ENCODE measurements at places on chromosomes 6 and 20.

DNA sequence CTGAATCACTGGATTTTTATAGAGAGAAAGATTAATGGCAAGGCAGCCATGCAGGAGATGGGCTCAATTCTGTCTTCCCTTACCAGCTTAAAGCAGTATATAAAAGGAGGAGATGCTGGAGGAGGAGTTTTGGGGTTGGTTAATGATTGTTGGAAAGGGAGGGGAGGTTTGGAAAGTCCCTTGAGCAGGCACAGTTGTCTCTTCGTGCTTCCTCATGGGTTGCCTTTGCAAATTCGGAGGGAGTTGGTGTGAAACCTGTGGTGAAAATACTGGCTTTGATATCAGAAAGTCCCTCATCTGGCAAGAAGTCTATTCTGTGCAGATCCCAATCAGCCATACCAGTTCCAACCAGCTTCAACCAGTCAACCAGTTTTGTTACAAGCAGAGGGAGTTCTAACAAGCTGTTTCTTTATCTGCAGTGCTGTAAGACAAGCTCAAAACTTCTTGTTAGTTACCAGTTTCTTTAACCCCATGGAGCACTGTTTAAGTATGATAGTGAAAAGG, 107.0 kb downstream of the HIVEP1 start:
- peaks cover 34% of the 10 kb centered on the region for H3K4me1 ChIP-seq
- peak overlapping the region; percentile 92 for H3K27ac ChIP-seq
- H3K4me3 ChIP-seq = peak overlapping the region; percentile 34
- DNase-seq = peak; percentile 97
- H3K36me3 ChIP-seq = peaks cover 22% of the 10 kb centered on the region

DNA sequence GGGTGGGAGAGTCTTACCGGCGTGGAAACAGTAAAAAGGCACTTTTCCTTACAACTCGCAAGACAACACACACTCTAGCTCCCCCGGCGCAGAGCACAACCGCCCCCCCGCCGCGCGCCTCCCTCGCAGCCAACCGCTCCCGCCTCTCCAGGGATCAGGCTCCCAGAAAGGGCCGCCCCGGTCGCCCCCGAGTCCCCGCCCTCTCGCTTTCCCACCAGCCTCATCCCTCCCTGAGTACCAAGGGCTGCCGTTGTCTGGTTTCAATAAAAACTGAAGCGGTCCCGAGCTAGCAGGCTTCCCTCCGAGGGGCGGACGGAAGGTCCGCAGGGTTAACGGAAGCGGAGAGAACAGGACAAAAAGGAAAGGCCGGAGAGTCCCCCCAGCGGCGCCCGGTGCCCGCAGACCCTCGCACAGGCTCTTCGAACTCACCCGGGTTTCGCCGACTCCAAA, 804 bp downstream of the ELOVL5 start:
- H3K27me3 ChIP-seq = no peaks in the 10 kb centered on the region
- peak overlapping the region; percentile 92 for H3K4me3 ChIP-seq
- H3K27ac ChIP-seq = peak overlapping the region; percentile 85
- H3K4me1 ChIP-seq = peaks cover 16% of the 10 kb centered on the region
- H3K36me3 ChIP-seq = no peaks in the 10 kb centered on the region

DNA sequence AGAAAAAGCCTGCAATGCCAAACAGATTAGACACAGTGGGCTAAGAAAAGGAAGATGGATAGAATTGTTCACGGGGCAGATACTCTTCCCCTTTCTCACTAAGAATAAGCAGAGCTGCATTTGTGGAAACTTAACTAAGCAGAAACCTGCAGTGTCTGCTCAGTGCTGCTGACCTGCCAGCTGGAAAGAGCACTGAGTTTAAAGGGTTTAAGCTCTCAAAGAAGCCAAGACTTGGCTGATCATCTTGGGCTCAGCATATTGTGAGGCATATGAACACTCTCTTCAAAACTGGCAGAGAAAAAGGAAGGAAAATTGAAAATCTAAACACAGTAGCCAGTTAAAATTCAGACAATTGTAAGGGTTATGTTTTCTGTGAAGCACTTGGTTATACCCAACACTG, 711.1 kb upstream of the EPHA7 start:
- H3K4me3 ChIP-seq = no peak overlapping the region
- no peaks in the 10 kb centered on the region for H3K4me1 ChIP-seq
- no peaks in the 10 kb centered on the region for H3K27me3 ChIP-seq

DNA sequence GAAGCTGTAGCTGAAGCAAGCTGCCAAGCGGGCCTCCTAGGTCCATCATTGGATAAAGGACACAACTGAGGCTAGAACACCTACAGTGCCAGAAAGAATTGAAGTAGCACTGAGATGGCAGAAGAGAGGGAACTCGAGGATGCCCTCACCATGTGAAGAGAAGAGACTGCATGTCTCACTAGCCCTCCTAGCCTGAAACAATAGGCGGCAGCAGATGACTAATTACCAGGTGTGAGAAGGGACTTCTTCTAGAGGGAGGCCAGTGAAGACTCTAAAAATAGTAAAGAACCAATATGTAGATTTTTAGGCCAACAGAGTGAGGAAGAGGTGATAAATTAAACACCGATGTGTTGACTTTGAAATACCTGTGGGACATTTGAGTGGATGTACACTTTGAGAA, 50.3 kb downstream of the LGSN start:
- H3K4me3 ChIP-seq = no peak overlapping the region
- H3K4me1 ChIP-seq = no peaks in the 10 kb centered on the region
- H3K36me3 ChIP-seq = no peaks in the 10 kb centered on the region
- no peak overlapping the region for H3K27ac ChIP-seq
- DNase-seq = no peak

DNA sequence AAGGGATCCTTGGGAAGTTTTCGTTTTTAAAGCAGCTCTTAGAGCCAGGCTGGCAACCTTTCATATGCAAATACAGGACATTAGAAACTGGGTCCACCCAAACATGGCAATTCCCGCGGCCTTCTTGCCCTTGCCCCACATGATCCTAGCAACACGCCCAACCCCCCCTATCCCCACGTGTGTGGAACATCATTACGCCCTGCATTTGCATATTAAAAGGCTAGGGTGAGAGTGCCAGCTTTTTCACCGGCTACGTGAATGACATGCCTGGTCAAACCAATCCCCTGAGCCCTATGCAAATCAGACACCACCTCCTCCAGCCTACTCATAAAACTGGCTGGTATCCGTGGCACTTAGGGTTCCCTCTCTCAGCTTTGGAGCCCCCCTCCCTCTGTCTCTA, 88.1 kb downstream of the TNFRSF21 start:
- H3K27ac ChIP-seq = no peak overlapping the region
- H3K4me3 ChIP-seq = no peak overlapping the region
- DNase-seq = no peak
- H3K27me3 ChIP-seq = no peaks in the 10 kb centered on the region
- H3K36me3 ChIP-seq = no peaks in the 10 kb centered on the region

GRCh38 chr6:154367839-154368695, 11.5 kb upstream of the IPCEF1 start:
- H3K4me1 ChIP-seq = no peaks in the 10 kb centered on the region
- H3K4me3 ChIP-seq = no peak overlapping the region
- 0 out of 2 replicates have a peak, but pooled peaks cover 4% of the 10 kb centered on the region for H3K27me3 ChIP-seq
- H3K27ac ChIP-seq = no peak overlapping the region
- DNase-seq = no peak

DNA sequence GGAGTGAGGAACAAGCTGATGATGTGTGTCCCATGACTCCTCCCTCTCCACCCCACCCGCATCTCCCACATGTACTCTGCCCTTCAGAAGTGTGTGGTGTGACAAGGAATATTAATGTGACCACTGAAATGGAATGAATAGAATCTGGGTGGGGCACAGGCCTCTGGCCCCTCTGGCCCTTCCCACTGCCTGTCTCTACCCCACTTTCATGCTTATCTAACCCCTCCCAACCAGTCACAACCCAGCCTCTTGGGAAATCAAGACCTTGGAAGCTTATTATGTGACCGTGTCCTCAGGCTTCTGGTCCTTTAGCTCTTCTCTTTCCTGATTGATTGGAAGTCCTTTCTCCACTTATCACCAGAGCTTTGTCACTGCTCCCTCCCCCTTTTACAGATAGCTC, 312.2 kb upstream of the SOX4 start:
- no peak for DNase-seq
- H3K27me3 ChIP-seq = no peaks in the 10 kb centered on the region
- H3K27ac ChIP-seq = no peak overlapping the region
- H3K4me3 ChIP-seq = no peak overlapping the region

DNA sequence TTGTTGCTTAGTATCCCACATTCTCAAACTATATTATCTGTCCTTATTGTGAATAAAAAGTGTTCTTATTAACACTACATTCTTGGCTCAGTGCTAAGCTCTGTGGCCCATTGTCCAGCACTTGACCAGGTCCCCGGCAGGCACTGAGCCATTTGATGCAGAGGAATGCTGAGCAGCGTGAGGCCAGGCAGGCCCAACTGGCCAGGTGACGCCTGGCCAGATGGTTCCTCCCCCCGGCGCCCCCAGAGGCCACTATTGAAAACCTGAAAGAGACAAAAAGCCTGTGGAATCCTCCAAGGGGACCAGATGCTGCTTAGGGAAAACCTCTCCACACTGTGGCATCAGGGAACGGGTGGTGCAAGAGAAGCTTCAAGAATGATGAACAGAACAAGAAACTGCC, 597.5 kb upstream of the JAG1 start:
- H3K36me3 ChIP-seq = no peaks in the 10 kb centered on the region
- peaks cover 15% of the 10 kb centered on the region for H3K4me1 ChIP-seq
- H3K4me3 ChIP-seq = no peak overlapping the region
- no peaks in the 10 kb centered on the region for H3K27me3 ChIP-seq

DNA sequence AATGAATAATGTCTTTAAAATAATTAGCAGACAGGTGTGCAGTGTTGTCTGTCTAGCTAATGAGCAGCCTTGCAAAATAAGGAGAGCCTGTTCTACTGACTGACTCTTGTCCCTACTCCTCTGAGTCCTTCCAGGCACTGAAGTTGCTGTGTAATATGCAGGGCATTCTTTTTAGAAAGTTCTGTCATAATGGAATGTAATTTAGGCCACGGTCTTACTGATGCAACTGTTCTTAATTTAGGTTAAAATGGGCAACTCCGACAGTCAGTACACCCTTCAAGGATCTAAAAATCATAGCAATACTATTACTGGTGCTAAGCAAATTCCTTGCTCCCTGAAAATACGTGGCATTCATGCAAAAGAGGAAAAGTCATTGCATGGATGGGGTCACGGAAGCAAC, 133.9 kb downstream of the TIAM2 start:
- no peak for DNase-seq
- H3K27ac ChIP-seq = no peak overlapping the region
- H3K4me1 ChIP-seq = no peaks in the 10 kb centered on the region

GRCh38 chr6:13146442-13146841, 181.9 kb downstream of the TBC1D7 start:
- no peak overlapping the region for H3K27ac ChIP-seq
- H3K36me3 ChIP-seq = no peaks in the 10 kb centered on the region
- no peaks in the 10 kb centered on the region for H3K4me1 ChIP-seq
- no peak for DNase-seq
- no peaks in the 10 kb centered on the region for H3K27me3 ChIP-seq
- H3K4me3 ChIP-seq = no peak overlapping the region

All from GM12878 (cell line).